ENCODE measurements at places on chromosomes 6 and 20.

- DNase-seq: peak; percentile 39
These were observed 1.1 kb downstream of the TPX2 start for GRCh38 chr20:31740208-31740607.

DNA sequence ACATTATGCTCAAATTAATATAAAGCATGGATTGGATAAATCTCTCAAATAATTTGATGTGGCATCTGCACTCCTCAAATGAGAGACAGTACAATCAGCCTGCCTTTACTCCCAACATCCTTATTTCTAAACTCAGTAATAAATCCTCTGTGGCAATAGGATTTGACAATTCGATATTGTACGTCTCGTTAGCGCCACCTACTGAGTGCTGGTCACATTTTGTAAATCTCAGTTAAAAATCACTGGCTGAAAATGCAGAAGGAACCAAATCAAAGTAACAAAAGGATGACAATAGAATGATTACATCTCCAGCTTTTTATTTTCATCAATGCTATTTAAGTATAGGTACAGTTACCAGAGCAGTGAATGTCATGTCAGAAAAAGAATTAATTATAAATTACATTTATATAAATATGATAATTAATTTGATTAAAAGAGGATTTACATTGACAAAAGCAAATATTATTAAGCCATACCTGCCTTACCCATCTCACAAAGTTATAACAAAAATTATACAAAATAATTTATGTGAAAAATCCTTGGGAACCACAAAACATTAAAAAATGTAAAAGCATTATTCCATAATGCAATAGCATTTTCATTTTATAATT, 20.2 kb upstream of the GJE1 start:
- peak; percentile 80 for DNase-seq

- DNase-seq: no peak
These were observed 9.0 kb upstream of the HINT3 start for GRCh38 chr6:125947615-125948014.

DNA sequence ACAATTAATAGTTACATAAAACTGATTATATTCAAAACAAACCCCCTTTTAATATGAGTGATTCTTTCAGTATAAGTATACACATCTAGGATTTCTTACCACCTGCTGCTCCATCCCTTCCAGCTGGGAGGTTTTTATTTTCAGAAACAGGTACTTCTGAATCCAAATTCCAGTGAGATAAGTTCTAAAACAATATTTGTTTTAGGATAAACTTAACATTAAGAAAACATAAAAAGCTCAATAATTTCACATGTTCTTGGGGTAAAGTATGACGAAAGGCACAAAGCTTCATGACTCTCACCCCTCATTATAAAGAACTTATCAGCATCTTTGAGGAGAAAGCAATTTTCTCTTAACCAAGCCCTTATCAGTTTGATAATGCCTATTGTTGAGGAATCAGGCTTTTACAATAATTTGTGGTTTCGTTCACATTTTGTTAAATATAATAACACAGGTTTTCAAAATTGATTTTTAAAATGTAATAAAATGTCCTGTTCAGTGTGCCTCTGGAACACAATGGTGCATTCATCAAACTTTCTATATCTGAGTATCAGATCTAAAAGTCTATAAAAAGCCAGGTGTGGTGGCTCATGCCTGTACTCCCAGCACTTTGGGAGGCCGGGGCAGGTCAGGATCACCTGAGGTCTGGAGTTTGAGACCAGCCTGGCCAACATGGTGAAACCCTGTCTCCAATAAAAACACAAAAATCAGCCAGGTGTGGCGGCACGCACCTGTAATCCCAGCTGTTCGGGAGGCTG, 4.3 kb downstream of the FAM217A start:
- DNase-seq: peak; percentile 24

GRCh38 chr6:11675601-11676000, 103.0 kb downstream of the ADTRP start:
- DNase-seq: no peak

Measured in NCI-H2171 treated with DMSO at 0.1 percent for 48 hours (cell line).